Muscle of leg (tissue), 16 donors: ENCODE measurements at places on chromosomes 3 and 15.

GRCh38 chr3:53111822-53112221, 18.4 kb downstream of the RFT1 start:
- DNase-seq: peak; percentile 50

DNA sequence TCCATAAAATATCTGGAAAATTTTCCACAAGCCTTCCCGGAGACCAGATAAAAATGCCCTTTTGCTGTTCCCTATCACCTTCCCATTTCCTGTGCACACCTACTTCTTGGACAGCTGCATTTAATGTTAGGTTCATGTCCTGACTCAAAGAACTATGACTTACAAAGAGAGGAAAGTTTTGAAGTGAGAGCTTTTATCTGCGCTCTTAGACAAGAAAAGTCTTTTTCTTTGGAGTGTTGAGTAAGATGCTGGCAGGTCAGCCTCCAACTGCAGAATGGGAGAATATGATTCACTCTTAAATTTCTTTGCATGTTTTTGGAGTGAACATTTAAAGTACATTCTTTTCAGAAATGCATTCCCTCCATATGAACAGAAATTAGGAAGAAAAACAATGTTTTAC, 147.3 kb upstream of the DPH6 start:
- DNase-seq: no peak

GRCh38 chr15:40618906-40619305, 24.9 kb downstream of the KNL1 start:
- DNase-seq: no peak

DNA sequence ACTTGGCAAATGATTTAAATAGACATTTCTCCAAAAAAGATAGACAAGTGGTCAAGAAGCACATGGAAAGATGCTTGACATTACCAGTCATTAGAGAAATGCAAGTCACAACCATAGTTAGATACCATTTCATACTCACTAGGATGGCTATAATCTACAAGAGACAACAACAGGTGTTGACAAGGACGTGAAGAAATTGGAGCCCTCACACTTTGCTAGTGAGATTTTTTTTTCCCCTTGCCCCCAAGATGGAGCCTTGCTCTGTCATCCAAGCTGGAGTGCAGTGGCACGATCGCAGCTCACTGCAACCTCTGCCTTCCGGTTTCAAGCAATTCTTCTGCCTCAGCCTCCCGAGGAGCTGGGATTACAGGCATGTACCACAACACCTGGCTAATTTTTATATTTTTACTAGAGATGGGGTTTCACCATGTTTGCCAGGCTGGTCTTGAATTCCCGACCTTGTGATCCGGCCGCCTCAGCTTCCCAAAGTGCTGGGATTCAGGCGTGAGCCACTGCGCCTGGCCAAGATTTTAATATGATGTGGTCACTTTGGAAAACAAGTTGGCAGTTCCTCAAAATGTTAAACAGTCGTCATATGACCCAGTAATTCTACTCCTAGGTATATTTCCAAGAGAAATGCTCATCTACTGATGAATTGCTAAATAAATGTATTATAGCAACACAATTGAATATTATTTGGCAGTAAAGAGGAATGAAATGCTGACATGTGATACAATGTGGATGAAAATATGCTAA, 103.3 kb downstream of the ATG7 start:
- peak; percentile 85 for DNase-seq

- DNase-seq: no peak
These were observed 20.7 kb downstream of the POPDC2 start for GRCh38 chr3:119639494-119640350.

- no peak for DNase-seq
These were observed 68.3 kb downstream of the WNT7A start for GRCh38 chr3:13811614-13812013.

DNA sequence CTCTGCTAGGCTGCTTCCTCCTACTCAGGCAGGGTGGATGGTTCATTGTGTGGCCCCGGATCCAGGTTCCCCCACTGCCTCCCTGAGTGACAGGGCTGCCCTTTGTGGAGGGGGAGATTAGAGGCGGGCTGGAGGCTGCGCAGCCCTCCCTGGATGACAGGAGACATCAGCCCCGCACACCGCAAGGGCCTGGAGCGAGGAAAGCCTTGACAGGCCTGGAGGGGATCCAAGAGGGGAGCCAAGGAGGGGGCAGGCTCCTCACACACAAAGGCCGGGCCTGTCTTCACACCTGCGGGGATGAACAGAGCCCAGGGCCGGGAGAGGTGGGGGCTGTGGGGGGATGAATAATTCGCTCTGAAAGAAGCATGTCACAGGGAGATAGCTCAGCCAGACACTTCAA, 72.9 kb downstream of the RPN1 start:
- DNase-seq: no peak

DNA sequence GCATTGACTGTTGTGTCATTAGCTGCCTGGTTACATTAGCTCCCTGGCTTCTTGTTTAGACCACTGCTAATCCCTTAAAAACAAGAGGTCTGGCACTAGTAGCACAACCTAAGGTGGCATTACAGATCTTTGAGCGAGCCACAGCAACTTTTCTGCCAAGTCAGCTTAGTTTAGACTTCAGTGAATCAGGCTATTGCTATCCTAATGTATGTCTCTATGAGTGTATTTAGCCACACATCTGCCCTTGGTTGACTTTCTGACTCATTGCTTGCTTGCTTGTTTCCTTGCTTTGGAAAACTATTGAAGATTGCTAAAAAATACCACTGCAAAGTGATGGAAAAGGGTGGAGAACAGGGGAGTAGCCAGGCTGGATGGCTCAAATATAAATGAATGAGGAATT, 50.2 kb downstream of the CHP1 start:
- peak; percentile 4 for DNase-seq

- DNase-seq: no peak
These were observed 7.3 kb upstream of the MINDY4B start for GRCh38 chr3:150912501-150912900.

DNA sequence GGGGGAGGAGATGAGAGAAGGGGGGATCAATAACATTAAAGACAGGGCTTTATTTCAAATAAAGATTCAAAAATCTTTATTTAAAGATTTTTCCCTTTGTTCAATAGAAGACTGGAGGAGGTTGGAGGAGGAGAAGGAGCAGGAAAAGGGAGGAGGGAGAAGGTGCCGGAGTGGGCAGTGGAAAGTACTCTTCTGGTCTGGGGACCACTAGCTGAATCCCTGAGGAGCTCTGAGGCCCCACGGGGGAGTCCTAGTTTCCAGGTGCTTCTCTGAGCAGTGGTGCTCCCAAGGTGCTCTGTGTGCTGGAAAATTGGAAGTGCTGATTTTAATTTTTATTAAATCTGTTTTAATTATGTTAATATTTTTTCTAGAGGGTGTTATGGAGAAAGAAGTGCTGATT, 19.4 kb upstream of the SEMA4B start:
- no peak for DNase-seq

DNA sequence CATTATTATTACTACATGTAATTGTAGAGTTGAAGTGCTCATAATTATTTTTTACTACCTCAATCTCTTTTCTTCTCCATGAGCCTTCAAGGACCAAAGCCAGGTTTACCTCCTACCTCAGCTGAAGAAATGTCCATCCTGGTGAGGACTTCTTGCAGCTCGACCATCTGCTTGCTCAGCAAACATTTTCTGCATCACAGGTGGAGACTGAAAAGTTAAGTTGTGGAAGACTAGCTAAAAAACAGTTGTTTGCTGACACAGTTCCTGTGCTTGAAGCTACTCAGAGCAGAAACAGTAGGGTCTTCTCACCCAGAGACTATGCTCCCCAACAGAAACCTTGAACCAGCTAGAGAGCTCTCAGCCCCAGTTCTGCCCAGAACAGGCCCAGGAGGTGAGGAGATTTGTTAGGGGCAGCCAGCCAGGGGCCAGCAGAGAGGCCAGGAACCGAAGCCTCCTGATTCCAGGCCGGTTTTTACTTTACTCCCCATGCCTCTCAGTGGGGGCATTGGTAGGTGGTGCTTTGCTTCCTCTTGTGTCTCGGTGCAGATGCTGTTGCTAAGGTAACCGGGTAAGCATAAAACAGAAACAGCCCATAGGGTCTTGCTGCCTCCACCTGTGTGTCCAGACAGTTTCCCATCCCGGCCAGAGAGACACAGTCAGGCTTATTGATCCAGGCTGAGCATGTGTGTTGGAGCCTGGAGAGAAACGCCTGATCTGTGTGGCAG, 54.9 kb downstream of the CCNL1 start:
- DNase-seq: peak; percentile 47

GRCh38 chr15:41017066-41017735, 63.9 kb downstream of the CHAC1 start:
- DNase-seq: no peak

DNA sequence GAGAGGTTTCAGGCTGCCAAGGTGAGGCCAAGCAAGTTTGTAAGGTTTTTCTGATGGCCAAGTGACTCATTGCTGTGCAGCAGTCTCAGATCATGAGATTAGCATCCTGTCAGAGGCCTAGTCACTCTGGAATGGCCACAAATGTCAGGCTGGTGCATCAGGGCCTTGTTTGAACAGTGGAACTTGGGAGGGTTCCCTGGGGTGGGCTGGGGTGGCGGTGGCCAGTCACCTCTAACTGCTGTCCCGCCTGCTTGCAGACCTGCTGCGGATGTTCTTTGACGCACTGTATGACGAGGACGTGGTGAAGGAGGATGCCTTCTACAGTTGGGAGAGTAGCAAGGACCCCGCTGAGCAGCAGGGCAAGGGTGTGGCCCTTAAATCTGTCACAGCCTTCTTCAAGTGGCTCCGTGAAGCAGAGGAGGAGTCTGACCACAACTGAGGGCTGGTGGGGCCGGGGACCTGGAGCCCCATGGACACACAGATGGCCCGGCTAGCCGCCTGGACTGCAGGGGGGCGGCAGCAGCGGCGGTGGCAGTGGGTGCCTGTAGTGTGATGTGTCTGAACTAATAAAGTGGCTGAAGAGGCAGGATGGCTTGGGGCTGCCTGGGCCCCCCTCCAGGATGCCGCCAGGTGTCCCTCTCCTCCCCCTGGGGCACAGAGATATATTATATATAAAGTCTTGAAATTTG, 2.8 kb upstream of the FAM131A start:
- no peak for DNase-seq

GRCh38 chr15:74261041-74261440, 24.9 kb downstream of the CCDC33 start:
- DNase-seq: no peak

DNA sequence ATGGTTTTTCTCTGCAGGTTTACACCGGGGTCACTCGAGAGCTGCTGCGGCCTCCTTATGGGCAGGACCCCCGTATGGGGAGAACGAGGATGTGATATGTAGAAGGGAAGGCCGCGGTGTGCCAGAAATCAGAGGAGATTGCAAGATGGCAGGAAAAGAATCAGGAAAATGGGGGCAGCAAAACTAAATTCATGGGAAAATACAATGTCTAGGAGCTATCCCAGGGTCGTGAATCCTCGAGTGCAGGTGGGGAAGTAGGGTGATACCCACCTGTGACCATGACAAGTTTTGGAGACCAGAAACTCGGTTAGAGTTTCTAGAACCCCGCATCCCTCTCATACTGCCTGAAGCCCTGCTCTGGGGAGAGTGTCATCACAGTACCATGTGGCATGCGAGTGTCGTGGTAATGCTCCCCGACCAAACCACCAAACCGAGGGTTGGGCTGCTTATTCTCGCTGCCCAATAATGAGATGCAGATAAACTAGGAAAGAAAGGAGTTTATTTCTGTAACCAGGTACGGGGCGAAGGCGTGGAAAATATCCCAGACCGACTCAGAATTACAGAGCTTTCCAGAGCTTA, 781 bp downstream of the TRNT1 start:
- DNase-seq: no peak
